Suprapubic skin (tissue), 4 donors: ENCODE measurements at places on chromosomes 2 and 18.
A peak's percentile ranks its signal among the peaks of the same experiment; 100 is the strongest.

DNA sequence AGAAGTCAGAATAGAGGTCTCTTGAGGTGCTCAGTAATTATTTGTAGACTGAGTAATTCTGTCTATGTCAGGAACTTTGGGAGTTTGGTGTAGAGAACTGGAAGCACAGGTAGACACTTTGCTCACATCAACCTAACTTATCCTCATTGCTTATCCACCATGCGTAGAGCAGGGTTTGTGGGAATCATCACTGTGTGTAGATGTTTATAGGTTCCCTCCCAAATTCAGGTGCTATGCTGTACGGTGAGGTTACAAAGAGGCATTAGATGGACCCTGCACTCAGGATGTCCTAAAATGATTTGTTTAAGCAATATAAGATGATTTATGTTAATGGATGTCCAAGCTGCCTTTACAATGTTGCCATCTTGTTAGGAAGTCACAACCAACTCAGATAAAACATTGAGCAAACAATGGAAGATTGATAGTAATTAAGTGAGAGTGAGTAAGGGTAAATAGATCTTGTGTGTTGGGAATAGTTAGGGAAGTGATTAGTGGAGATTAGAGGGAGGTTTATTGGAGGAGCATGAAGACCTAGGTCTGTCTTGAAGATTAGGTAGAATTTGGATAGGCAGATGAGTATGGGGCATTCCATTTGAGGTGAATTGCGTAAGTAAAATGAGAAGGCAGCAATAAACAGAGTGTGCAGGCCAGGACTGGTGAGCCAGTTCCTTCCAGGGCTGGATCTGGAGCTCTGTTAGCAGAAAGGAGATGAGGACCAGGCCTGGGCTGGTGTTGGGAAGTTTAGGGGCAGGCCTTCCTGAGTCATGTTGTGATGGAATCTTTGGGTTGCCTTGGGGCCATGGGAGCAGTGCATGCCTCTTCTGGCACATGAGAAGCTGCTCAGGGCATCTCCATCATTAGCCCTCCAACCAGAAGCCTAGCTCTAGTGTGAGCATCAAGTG is 12.1 kb downstream of the EPAS1 start:
- peak; percentile 65 for DNase-seq

DNA sequence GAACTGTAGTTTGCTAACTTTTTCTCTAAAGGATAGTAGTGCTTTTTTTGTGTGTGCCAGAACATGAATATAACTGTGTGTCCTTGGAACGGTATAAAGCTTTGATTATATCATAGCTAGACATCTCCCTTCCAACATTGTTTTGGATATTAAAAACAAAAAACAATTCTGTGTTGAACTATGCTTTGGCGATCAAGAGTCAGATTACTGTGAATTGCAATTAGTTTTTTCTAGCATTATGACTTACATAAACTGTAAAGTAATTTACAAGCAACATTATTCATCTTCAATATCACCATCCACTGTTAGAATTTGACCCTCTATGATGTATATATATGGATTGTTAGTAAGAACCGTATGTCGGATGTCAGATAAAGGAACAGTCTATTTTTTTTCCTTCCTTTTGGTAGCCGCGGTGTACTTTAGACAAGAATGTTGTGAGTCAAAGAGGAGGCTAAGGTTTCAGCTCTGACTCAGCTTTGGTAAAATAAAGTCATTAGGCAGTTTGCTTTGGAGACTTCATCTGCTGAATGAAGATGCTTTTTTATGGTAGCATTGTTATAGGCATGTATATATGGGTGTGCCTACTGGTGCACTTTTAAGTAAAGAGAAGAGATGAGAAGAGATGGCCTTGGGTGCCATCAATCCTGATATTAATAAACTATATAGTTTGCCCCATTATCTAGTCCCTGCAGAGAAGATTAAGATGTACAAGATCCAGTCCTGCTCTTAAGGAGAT is 76.4 kb downstream of the LTBP1 start:
- no peak for DNase-seq

- DNase-seq, result no peak
Measured at GRCh38 chr2:85926526-85926925, 37.7 kb upstream of the ST3GAL5 start.

- no peak for DNase-seq
Measured at GRCh38 chr2:205706769-205707381, 24.6 kb downstream of the NRP2 start.

DNA sequence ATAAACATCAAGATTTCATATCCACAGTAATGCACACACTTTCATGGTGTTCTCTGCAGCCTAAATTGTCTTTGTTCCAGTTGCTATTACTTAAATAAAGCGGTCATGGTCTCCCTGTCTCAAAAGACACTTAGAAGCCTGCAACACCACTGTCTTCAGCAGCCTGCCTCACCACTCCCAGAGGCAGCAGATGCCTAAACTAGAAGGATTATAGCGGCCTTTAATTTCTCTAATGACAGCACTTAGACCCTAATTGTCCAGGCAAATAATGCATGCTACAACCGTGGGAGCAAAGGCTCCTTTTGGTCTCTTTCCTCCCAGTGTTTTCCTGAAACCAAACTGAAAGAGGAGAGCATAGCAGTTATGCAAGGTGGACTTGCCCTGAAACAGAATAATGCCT is 248.8 kb upstream of the SLC39A10 start:
- no peak for DNase-seq

GRCh38 chr2:27016801-27017325 is 15.9 kb upstream of the TMEM214 start:
- DNase-seq, result no peak

DNA sequence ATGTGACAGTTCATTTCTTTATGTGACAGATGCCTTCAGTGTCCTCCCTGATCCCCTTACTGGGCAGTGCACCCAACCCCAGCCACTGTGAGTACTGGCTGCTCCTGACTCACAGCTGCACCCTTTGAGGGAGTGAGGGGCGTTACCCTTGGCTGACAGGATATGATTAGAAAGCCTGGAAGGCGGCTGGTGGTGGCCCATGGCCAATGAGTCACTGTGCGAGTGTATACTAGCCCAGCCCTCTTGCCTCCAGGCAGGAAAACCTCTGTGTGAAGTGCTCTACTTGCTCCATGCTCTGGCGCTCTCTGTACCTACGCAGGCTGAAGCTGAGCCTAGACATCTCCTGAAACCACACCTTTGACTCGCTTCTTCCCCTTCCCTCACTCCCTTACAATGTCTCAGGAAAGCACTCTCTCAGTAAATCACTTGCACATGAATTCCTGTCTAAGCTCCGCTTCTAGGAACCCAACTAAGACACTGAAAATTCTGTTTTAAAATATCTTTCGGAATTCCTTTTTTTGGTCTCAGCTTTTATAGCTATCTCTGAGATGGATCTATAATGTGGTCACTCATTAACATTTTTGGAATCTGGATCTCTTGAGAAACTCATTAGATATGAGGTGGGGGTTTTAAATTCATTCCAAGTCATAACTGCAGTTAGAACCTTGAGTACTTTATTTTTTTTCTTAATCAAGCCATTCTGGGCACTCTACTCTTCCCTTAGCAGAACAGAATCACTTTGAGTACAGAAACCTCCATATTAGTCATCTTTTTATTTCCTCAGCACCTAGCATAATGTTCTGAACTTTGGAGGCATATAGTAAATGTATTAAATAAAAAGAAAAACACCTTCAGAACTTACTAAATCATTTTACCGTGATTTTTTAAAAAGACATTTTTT is 25.3 kb upstream of the STAM2 start:
- peak; percentile 96 for DNase-seq

DNA sequence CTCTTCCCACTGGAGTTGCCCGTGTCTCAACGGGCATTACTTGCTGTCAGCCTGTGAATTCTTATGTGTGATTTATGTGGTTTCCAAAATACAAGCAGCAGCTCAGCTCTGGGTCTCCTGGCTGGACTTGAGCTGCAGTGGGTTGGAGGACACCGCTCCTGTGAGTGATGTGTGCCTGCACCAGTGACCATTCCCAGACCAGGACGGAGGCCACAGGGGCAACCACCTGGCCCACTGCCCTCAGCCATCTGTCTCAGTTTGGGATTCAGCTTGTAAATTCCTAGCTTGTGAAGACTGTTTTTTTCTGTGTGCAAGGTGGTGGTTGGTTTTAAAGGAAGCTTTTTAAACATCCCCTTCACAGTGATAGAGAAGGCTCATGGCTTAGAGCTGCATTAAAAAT is 261.0 kb downstream of the BCL2 start:
- no peak for DNase-seq

DNA sequence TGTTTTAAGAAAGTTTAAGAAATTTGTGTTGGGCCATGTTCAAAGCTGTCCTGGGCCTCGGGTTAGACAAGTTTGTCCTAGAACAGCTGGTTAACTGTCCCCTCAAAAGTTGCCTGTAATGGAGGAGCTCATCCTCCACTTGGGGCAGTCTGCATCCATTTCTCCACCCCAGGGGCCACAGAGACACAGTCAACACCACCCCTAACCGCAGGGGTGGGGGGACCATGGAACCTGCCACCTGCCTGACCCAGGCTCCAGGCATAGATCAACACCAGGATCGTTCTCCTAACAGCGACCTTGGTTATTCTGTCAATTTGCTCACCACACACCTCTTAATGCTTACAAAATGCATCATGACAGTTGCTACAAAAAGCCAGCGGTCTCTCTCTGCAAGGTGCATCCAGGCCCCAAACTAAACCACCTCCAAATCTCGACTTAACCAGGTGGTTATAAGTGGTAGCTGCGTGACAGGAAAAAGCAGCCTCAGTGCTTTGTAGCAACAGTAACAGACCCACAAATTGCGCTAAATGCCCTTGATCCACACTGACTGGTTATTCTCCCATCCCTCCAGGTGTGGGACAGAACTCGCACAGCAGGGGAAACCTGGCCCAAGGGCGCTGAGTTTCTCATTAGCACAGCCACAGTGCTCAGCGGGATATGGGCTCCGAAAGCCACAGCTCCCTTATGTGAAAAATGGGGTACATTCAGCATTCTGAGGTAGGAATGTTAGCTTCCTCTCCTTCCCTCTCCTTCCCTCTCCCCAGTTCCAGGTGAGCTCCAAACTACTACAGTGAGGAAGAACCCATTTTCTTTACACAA is 48.0 kb downstream of the HDLBP start:
- no peak for DNase-seq

DNA sequence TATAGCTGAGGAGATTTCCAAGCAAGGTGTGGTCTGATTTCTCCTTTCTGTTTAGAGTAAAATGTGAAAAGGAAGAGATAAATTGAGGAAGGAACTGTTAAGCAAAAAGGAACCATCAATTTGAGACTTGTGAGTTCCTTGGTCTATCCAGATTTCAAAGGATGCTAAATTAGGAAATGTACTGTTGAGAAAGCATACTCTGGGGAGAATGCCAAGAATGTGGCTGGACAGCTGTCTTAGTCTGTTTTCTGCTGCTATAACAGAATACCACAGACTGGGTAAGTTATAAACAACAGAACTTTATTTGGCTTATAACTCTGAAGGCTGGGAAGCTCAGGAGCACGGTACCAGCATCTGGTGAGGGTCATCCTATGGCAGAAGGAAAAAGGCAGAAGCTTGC is 1097.2 kb downstream of the TDRD15 start:
- DNase-seq, result no peak
